ENCODE measurements at places on chromosomes 7 and 10.
A peak's percentile ranks its signal among the peaks of the same experiment; 100 is the strongest.

DNA sequence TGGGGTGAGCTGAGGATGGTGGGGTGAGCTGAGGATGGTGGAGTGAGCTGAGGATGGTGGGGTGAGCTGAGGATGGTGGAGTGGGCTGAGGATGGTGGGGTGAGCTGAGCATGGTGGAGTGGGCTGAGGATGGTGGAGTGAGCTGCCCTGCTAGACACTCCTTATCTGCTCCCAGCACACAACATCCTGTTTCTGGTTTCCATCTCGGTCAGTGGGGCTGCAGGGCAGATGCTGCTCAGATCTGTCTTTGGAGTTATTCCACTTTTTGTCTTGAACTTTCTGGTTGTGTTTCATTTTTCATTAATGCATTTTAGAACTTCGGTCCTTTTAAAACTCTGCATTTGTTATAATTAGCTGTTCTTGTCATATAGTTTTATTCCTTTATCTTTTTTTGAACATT, 67.9 kb upstream of the ANTXRL start:
- DNase-seq: no peak

DNA sequence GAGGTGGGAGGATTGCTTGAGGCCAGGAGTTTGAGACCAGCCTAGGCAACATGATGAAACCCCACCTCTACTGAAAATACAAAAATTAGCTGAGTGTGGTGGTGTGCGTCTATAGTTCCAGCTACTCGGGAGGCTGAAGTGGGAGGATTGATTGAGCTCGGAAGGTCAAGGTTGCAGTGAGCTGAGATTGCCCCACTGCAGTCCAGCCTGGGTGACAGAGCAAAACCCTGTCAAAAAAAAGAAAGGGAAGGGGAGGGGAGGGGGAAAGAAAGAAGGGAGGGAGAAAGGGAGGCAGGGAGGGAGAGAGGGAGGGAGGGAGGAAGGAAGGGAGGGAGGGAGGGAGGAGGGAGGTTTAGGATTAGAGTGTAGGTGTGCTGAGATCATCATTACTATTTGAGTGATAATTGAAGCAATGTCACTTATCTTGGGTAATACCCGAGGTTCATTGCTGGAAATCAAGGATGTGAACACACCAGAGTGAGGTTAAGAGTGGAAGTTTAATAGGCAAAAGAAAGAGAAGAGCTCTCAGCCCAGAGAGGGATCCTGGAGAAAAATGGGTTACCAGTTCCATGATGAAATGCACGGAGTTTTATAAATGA, 27.6 kb downstream of the VCL start:
- no peak for DNase-seq

- DNase-seq: no peak
These were observed 176.1 kb downstream of the ABCA13 start for GRCh38 chr7:48347230-48347825.

DNA sequence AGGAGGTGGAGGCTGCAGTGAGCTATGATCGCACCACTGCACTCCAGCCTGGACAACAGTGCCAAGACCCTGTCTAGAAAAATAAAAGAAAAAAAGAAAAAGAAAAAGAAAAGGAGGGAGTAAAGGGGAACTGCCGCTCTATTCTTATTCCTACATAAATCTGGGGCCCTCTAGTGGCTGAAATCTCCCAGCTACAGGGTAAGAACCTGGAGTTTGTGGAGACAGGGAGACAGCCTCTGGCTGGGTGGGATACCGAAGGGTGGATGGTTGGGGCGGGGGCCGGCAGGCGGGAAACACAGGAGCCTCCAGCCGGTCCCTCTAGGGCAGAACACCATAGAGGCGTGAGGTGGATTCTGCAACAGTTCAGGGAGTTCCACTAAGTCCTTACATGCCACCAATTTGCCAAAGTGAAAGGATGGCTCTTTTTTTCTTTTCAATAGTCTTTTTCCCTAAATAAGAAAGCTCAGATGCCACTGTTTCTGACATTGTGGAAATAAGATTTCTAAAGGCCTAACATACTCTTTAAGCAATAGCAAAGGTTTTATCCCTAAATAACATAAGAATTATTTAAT, 117.3 kb downstream of the SVIL start:
- DNase-seq: peak; percentile 62

DNA sequence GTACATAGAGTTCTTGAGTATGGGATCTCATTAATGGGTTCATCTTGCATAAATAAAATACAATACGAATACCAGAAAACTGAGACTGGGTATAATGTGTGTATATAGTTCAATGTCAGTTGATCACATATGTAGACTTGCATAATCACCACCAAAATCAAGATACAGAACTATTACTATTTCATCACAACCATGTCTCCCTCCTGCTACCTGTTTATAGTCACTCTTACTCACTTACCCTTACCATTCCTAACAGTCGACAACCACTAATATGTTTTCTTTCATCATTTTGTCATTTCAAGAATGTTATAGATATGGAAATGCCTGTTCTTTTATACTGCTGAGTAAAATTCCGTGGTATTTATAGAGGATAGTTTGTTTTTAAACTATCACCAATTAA, 416.1 kb upstream of the CNTNAP2 start:
- DNase-seq: no peak

GRCh38 chr7:3078514-3078913, 34.8 kb upstream of the CARD11 start:
- DNase-seq: no peak

DNA sequence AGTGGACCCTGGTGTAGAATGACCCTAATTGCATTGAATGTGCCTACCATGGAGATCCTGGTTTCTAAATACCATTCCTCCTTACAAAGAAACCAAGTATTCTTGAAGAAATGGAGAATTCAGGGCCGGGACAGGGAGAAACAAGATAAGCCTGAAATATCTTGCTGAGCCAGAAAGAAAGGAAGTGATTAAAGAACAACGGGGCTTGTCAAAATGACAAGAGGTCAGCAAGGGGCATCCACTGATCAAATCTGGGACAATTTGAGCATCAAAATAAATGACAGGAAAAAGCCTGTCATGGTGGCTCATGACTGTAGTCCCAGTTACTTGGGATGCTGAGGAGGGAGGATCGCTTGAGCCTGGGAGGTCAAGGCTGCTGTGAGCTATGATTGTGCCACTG, 8.1 kb downstream of the ABHD11 start:
- DNase-seq: no peak

- DNase-seq: peak; percentile 91
These were observed 120.8 kb upstream of the NANOS1 start for GRCh38 chr10:118908557-118909256.

GRCh38 chr7:38476764-38477163, 154.4 kb downstream of the AMPH start:
- DNase-seq: peak; percentile 76

GRCh38 chr7:104980440-104980839, 33.6 kb upstream of the KMT2E start:
- DNase-seq: no peak

DNA sequence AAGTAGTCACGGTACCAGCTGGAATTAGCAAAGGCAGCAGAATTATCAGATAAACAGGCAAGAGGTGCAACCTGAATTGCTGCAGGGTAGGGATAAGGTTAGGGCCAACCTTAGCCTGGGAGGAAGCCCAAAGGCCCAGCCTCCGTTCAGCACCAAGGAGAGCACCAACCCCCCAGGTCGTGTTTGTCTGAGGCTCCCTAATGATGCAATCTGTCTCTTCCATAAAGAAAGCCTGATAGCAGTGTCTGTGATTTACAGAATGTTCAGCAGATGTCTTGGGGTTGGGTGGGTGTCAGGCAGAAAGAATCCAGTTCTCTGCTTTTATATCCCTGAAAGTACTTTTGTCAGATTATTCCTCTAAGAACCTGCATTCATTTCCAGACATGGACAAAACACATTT, 328.4 kb upstream of the AOAH start:
- no peak for DNase-seq

DNA sequence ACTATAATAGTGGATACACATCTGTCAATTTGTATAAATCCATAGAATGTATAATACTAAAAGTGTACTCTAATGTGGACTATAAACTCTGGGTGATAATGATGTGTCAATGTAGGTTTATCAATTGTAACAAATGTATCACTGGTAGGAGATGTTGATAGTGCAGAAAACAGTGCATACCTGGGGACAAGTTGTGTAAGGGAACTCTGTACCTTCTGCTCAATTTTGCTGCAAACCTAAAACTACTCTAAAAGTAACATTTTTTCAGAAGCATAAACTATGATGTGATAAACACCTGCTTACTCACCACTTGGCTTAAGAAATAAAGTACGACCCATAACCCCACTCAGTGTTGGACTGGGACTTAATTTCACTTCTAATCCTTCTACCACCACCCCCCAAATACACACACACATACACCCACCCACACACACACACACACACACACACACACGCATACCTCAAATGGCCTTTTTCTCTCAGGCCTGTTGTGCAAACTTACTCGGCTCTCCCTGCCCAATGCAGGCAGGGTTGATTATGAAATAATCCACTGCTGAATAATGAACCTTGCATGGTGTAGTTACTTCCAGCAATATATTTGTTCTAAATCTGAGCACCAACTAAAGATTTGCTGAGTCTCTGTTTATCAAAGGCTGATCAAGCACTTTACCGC, 154.1 kb upstream of the KMT2E start:
- no peak for DNase-seq

DNA sequence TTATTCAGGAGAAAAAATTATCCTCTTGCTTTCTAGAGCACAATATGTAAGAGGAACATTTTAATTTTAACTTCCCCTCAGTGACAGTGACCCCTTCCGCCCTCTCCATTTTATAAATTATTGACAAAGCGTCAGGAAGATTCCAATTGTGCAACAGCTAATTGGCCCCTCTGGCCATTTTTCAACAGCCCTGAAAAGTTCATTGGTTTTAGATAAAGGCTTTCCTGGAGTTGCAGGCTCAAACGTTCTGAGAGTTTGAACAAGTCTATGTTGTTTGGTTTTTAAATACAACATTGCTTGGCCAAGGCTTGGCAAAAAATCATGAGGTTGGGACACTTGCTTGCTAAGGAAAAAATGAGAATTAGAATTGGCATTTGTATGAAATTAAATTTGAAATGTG, 422.2 kb upstream of the ANKRD30A start:
- DNase-seq: no peak

DNA sequence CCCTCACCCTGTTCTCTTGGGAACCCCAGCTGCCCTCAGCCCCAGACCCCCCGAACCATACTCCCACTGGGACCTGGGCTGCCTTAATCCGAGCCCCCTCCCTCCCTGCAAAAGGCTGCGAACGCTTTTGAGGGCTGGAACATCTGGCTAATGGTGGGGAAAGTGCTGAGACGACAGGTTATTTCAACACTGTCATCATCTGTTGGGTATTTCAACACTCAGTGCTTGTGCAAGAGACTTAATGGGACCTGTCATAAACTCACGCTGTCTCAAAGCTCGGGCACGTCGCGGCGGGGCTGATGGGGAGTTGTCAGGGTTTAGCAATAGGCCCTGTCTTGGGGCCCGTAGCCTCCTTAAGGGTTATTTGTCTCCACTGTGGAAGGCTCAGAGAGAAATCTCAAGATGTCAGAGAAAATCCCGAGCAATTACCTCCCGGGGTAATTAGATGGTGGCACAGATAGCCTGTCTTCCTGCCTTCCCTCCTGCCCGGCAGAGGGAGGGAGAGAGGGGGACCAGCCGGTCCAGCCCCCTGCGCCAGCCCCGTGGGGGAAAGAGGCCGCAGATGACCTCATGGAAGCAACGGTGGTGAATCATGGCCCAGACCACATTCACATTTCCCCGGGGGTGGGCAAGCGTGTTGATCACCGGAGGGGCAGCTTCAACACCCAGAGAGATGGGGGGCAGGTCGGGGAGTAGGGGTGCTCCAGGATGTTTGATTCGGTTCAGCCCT, 88.7 kb upstream of the MYL10 start:
- DNase-seq: no peak

DNA sequence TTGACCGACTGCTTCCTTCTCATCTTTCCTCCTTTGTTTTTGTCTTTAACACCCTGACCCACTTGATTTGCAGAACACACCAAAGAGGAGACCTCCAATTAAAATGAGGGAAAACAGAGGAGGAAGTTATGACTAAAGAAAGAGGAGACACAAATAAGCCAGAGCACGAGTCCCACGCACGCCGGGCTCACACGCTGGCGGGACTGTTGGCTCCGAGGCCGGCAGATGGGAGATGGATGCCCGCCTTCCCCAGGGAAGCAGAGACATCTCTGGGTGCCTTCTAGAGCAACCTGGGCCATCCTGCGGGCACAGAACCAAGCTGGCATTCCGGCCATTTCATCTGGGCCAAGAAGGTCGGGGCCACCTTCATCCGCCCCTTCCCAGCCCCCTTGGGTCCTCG, 5.6 kb downstream of the ADGRA1 start:
- DNase-seq: no peak

DNA sequence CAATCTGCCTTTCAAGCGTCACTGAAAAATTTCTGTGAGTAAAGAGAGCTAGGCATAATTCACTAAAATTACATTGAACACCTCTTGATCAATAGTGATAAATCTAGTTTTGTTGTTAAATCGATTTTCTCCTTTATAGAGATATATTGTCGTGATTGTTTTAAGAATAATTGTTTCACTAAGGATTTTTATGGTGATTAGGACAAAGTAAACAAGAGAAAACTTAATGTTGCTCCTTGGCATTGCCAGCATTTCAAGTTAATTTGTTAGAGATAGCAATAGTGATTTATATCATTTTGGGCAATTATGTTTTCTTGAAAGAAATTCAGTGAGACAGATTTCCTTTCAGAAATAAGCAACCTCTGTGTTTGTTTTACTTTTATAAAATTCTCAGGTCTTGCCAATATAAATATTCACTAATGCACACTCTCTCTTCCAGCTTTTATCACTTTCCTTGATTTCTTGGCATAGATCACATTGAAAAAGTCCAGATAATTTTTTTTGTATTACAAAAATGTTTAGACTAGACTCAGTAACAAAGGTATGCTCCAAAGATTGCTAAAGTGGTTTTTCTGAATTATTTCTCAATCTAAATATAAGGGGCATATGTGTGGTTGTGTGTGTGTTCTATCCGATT, 538.7 kb downstream of the TFEC start:
- no peak for DNase-seq

GRCh38 chr7:67821116-67821515, 824.5 kb downstream of the TYW1 start:
- DNase-seq: peak; percentile 70

GRCh38 chr10:32379318-32379949, 32.5 kb upstream of the EPC1 start:
- peak; percentile 75 for DNase-seq

DNA sequence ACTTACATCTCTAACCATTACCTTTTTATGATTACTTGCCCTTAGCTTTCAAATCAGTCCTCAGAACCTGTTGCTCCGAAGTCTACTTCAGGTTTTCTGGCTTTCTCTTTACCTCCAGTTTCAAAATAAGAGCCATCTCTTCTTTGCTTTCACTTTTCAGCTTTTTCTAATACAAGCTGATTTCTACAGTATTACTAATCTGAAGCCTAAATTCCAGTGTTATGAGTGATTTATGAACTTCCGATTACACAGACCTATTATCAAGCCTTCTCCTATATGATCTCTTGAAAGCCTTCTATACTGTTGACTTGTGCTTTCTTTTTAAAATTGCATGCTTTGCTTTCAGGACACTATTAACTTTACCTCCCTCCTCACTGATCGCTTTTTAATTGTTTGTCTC, 1307.8 kb upstream of the CELF2 start:
- DNase-seq: no peak
